CD4-positive, alpha-beta T cell treated with Interleukin-17A for 1 hour (primary cell): ENCODE measurements at places on chromosomes 3 and 15.
A peak's percentile ranks its signal among the peaks of the same experiment; 100 is the strongest.

- DNase-seq = no peak
Measured at GRCh38 chr3:40574661-40575060, 49.9 kb downstream of the ZNF621 start.

GRCh38 chr3:22296601-22297000, 545.6 kb upstream of the ZNF385D start:
- DNase-seq = no peak

DNA sequence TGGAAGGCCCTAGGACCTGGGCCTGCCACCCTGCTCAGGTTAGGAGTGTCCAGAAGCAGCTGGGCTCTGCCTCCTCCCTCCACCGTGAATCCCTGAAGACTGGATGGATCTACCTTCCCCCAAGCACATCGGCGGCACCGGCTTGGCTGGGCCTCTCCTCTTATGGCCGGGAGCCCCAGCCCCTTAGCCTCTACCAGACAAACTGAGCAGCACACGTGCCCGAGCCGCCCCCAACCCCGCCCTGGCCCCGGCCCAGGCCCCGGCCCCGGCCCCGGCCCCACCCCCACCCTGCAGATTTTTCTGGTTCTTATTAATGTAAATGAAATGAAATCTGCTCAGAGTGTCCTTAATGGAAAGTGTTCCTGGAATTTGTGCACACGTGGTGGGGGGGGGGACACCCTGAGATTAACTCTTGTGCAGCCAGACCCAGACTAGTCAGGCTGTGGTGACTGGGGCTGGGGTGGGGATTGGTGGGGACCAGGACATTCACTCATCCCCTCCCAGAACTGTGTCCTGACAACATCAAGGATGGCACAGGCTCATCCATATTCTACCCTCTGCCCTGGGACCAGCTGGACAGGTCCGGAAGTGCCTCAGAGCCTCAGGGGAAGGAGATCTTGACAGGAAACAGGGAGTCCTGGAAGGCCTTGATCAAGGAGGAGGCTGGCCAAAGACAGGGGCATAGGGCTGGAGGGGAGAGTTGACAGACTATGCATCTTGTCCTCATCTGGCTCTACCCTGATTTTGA, 30.9 kb upstream of the SEMA3F start:
- DNase-seq = no peak

DNA sequence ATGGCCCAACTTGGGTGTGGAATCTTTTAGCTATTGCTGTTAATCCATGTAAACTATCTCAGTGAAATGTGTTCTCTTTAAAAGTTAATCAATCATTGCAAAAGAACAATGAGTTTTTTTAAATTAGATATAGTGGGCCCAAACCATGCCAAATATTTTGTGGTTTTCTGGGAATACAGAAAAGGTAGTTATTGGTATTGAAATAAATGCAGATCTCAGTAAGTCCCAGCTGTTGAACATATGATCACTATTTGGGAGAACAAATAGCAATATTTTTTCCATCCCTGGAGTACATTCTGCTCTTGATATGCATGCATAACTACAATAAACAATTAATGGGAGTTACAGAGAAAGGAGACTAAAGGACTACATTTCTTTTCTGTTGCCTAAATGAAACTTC, 36.0 kb upstream of the LEKR1 start:
- no peak for DNase-seq

DNA sequence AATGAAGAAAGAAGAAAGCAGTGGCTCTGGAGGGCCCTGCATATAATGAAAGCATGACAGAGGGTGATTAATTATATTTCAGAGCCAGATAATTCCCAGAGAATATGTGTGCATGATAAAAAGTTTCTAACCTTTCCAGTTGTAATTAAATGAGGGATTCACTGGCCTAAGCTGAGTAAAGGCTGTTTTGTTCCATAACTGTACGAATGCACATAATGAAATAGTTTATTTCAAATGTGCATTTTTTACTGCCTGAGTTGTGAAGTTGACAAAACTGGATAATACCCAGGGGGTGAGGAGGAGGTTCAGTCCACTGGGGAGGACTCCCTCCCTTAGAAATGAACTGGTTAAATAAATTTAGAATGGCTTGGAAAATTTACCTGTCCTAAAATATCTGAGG, 616.4 kb downstream of the TAFA4 start:
- DNase-seq = no peak

DNA sequence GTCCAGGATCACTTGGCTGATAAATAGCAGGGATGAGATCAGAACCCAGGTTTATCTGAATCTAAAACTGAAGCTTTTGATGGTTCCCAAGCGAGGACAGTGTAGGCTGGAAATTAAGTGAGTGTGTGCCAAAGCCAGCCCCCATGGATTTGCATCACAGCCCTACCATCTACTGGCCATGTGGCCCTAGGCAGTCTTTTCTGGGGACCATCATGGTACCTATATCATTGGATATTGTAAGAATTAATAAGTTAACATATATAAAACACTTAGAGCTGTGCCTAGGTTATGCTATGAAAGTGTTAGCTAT, 32.8 kb upstream of the SSR3 start:
- DNase-seq = no peak

GRCh38 chr3:62655691-62656063, 219.5 kb downstream of the CADPS start:
- no peak for DNase-seq

GRCh38 chr3:154193000-154193615, 71.9 kb downstream of the ARHGEF26 start:
- no peak for DNase-seq

DNA sequence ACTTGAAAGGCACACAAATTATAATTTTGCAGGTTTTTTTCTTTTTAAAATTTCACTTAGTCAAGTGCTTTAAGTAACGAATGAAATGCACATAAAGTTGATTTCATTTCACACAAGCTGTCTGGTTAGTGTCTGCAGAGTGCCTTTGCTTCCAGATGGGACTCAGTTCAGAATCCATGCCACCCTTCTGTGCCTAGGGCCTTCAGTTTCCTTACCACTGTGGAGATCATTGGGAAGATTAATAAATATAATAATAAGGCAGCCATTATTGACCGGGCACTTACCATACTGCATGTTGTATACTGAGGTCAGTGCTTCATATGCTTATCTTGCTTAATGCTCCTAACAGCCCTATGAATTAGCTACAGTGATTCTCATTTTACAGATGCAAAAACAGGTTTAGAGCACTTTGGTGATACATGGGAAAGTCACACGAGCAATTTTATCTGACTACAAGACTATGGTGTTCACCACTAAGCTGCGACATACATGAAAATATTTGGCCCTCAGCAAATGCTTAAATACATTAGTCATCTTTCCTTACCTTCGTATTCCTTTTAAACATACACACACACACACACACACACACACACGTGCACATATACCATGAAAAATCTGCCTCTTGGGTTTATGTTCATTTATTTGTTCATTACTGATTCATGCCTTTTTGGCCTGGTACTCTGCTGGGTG, 3.1 kb downstream of the NMNAT3 start:
- no peak for DNase-seq

DNA sequence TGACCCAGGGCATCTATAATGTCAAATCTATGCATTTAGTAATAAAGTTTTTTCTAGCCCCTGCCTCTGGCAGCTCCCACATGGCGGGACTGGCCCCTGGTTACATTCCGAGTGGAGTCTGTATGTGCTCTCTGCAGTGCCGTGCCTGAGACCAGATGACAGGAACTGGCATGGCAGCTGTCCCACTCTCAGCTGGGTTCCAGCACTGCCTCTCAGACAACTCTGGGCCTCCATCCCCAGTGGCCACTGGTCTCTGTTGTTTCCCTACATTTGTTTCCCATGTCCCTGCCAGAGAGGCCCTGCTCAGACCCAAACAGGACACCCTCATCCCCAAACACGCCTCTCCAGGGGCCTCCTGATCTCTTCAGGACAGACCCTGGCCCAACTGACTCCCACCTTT, 109.3 kb downstream of the OCA2 start:
- no peak for DNase-seq

DNA sequence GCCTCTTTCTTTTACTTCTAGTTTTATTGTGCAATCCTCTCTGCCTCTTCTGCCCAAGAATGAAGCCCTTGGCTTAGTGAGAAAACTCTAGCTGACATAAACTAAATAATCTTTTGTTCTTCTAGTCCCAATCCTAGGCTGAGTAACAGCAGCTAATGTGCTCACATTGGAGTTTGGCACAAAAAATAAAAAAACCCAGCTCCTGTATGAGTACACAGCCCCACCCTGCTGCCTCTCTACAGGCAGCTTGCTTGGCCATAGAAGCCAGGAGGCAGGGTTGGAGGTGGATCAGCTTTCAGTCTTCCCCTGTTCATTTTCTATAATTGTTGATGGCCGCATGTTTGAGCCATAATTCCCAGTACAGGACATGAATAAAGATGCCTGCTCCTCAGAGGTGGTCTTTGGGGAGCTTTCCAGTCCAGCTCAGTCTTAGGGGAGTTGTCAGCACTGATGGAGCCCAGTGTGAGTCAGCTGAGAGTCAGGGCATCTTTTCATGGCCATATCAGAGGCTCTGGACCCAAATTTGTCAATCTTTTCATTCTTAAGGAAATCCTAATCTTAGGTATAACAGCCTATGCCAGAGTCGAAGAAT, 46.7 kb downstream of the RTP1 start:
- no peak for DNase-seq

DNA sequence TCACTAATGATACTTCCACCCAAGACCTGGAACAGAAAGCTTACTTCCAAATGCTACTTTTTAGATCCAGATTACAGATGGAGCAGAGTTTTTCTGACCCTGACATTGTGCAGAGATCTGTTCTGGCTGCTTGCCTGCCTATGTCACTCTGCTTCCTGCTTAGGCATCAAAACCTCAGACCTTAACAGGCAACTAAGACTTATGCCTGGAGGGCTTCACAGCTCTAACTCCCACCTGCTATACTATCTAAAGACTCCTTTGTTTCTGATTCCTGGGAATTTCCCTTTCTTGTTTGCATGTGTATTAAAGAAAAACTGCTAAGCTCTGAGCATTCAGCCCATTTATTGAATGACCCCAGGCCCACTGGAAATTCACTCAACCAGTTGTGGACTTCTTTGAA, 157.4 kb upstream of the NPHP3 start:
- no peak for DNase-seq

DNA sequence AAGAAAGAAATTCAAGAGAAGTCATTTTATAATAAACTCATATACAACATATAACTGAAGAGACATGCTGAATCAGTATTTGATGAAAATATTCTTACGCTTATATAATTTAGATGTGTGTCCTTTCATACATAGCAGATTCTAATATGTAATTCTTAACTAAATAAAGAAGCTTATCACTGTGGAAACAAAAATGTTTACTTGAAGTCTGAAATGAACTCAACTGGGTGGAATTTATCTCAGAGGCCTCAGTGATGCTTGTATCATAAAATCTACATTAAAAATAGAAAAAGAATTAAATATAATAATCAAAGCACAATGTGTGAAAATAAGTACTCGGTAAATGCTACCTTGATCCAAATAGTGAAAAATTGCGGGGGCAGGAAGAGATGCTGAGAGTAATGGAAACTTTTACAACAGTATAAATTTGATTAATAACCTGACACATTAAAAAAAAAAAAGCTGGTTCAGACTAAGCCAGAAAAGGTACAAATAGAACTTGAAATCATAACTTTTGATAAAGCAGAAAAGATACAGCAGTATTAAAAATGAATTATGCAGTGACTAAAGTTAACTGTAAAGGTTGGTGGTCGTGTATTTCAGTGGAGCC, 12.0 kb upstream of the CBLB start:
- DNase-seq = no peak

- no peak for DNase-seq
Measured at GRCh38 chr3:147341727-147342126, 64.6 kb downstream of the ZIC4 start.

- peak; percentile 89 for DNase-seq
Measured at GRCh38 chr3:32457971-32458471, 44.6 kb downstream of the CMTM6 start.

- no peak for DNase-seq
Measured at GRCh38 chr3:134640872-134641470, 9.9 kb downstream of the KY start.

DNA sequence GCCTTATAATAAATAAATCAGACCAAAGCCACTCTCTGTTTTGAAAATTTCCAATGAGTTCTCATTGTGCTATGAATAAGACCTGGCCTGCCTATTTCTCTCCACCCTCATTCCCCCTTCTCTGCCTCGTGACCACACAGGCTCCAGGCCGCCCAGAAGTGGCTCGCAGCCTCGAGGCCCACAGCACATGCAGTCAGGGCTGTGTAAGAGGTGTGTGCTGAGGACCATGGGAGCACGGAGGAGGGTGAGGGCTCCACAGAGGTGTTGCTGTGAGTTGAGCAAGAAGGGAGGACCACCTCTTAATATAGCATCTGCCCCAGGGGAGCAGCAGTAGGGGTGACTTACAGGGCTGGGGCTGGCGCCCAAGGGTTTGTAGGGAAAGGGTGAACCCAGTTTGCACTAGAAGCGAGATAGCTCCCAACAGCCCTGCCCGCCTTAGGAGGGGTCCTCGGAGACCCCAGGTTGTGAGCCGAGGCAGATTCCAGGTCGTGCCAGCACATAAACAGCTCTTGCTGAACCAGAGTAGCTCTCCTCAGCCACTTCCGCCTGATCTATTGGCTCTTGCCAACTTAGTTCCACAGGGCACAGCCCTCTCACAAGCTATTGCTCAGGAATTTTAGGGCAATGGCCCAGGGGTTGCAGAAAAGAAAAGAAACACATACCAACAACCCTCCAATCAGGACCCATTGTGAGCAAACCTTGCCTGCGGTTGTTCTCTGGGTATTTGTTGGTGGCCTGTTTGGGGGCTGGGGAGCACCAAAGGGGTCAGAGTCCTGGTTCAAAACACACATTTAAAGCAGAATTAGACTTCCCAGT, 117.7 kb downstream of the MYLK start:
- no peak for DNase-seq

DNA sequence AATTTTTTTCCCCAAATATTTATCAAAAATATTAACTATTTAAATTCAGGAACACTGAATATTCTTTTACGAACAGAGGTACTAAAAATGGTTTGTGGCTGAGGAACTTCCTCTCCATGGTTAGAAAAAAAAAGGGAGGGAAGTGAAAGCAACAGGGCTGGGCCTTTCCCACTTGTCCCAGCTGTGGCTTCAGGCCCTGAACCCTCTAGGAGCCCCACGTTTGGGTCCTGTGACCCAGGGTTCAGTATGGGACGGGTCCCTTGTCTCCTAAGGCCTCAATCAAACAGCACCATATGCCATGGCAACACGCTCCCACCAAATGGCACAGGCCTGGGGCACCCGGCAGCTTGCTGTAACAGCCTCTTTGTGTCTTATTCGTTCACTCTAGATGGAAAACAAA, 32.4 kb downstream of the POC1A start:
- DNase-seq = no peak

DNA sequence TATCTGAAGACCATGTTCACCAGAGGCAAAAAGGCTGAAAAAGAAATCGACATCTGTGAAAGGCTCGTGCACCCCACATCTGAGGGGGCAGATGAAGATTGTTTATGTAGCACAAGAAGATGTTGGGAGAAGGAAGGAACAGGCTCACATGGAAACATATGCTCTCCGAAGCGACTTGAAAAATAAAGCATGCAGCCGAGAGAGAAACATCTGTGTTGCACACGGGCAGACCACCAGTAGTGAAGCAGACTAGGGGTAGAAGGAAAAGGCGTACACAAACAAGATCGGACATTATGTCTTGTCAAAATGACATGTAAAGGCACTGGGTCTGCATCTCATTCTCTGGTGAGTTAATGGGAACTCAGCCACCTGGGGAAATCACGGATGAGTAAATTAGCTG, 356.5 kb downstream of the ZIC4 start:
- no peak for DNase-seq
